Muscle of arm (tissue), 14 donors: ENCODE measurements at places on chromosomes 11 and 22.

GRCh38 chr11:839875-840617, 2.3 kb downstream of the POLR2L start:
- no peak for DNase-seq

- no peak for DNase-seq
These were observed 124.5 kb downstream of the COMMD9 start for GRCh38 chr11:36164506-36165250.

DNA sequence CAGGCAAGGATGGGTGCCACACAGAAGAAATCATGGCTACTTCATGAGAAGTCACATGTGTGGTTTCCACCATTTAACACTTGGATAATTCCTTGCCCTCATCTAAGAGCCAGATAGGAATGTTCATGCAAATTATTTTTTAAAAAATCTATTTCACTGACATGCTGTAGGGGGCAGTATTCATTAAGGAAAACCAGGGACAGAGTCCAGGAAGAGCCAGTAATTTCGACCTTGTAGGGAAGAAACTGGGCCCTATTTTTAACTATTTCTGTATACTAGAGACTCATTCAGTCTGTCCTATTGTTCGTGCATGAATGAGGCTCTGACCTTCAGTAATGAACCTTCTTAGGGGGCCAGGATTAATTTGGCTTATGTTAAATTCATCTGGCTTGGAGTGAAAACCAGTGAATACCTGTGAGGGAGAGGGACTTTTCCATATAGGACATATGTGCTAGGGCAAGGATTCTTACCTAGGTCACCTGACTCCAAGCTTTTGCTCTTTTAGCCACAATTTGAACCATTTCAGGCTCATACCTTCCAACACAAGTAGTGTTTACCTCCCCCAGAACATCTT, 192.7 kb downstream of the NAV2 start:
- DNase-seq, result no peak

- DNase-seq, result no peak
These were observed 106.4 kb downstream of the ARHGAP42 start for GRCh38 chr11:100793525-100793924.

GRCh38 chr22:49753961-49754695, 73.5 kb downstream of the BRD1 start:
- no peak for DNase-seq
